ENCODE measurements at places on chromosomes 13 and 19.
A peak's percentile ranks its signal among the peaks of the same experiment; 100 is the strongest.

DNA sequence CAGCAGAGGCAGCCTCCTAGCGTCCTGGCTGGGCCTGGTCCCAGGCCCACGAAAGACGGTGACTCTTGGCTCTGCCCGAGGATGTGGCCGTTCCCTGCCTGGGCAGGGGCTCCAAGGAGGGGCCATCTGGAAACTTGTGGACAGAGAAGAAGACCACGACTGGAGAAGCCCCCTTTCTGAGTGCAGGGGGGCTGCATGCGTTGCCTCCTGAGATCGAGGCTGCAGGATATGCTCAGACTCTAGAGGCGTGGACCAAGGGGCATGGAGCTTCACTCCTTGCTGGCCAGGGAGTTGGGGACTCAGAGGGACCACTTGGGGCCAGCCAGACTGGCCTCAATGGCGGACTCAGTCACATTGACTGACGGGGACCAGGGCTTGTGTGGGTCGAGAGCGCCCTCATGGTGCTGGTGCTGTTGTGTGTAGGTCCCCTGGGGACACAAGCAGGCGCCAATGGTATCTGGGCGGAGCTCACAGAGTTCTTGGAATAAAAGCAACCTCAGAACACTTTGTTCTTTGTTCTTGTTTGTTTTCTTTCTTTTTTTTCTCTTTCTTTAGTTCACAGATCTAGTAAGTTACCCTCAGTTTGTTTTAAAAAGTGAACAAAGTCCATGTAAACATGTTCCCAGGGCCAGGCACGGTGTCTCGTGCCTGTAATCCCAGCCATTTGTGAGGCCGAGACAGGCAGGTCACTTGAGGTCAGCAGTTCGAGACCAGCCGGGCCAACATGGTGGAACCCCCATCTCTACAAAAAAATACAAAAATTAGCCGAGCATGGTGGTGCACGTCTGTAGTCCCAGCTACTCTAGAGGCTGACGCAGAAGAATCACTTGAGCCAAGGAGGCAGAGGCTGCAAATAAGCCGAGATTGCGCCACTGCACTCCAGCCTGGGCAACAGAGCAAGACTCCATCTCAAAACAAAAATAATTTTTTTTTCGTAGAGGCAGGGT lies 10.2 kb downstream of the ANGPTL4 start:
- DNase-seq = no peak

- DNase-seq = no peak
These were observed 116.4 kb downstream of the TSHZ3 start for GRCh38 chr19:31232871-31233270.

- no peak for DNase-seq
These were observed 89.8 kb upstream of the MYCBP2 start for GRCh38 chr13:77416666-77417212.

- no peak for DNase-seq
These were observed 41.4 kb downstream of the DEDD2 start for GRCh38 chr19:42175952-42176648.

GRCh38 chr19:46402725-46403124 lies 10.6 kb downstream of the CCDC8 start:
- no peak for DNase-seq

- no peak for DNase-seq
These were observed 1.4 kb upstream of the SLC7A9 start for GRCh38 chr19:32870981-32871451.

- DNase-seq = no peak
These were observed 44.3 kb upstream of the SIAH3 start for GRCh38 chr13:45895881-45896280.

DNA sequence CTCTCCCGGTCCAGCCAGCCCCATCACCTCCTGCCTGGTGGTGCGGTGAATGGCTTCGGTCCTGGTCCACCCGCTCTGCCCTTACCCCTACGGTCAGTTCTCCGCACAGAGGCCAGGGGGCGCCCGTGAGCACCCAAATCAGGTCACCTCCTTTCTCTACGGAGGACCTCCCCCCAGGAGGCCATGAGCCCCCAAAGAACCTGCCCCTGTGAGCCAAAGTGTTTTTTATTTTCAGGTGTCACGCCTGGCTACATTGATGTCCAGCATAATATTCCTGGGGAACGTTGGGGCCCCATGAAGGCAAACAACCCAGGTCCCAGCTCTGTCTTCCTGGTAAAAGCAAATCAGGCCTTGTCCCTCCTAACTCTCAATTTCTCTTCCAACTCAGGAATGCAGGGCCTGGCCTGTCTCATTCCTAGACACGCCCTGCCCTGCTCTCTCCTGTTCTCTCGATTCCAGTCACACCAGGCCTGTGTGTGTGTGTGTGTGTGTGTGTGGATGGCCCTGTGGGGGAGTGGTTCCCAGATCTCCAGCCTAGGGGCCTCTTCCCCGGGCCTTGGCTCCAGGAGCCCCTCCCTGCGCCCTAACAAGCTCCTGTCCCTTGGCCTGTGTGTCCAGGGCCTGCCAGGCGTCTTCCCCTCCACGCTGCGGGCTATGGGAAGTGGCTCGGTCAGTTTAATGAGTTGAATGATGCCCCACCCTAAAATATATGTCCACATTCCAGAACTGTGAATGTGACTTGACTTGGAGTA lies 9.7 kb upstream of the GIPC1 start:
- peak; percentile 71 for DNase-seq

GRCh38 chr19:7004313-7004931 lies 16.8 kb downstream of the MBD3L2B start:
- DNase-seq = no peak

DNA sequence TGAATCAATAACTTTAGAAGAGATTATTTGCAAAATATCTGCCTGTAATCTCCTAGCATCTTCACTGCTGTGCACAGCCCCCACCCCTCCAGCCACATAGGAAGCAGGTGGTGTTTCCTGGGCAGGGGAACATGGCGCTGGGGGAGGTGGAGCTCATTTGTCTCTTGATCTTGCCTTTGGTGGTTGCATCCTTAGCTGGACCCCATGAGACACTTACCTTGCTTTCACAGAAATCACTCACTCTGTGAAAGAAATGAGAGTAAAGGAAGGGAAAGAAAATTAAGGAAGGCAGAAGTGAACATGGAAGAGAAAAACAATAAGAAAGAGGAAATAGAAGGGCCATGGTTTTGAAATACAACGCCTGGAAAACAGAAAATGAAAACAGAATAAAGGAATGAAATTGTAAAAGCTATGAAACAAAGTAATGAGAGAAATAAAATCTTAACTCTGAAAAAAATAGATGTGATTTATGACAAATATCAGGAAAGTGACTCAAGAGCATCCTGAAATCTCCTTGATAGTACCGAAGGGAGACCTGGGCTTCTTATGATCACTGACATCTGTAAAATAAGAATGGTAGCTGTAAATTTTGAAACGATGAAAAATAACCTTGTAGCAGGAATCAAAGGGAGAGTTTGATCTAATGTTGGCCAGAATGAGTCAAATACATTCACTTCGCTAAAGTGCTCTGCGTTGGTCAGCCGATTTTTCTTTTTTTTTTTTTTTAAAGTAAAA lies 17.2 kb upstream of the RNASEH2B start:
- DNase-seq = no peak

All from H54 (cell line).